ENCODE measurements at places on chromosomes 7 and 10.

DNA sequence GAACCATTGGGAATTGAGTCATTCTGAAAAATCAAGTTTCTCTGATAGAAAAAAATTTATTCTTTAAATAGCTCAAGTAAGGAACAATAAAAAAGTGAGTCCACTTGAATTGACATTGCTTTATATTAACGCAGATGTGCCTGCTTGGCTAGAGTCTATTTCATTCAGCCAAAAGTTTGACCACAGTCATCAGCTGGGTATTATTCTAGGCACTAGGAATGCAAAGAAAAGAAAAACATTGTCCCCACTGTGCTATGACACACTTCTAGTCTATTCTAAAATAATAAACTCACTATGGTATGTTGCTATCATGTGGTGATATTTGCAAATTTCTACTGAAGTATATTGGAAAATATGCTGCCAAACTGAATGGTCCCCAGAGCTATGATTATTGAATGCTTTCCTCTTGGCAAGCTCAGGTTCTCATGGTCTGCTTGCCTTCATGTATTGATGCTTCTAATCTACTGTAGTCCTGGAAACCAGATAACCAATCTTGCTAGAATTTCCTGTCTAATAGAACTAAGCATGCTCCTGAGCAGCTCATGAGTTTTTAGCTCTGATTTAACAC lies 8.3 kb downstream of the SFRP4 start:
- peak; percentile 91 for DNase-seq

- no peak for DNase-seq
Measured at GRCh38 chr10:73054286-73054685, 42.4 kb downstream of the P4HA1 start.

GRCh38 chr10:100330079-100330478 lies at the start of gene PKD2L1:
Gene PKD2L1, minus strand, starts transcription at chr10:100330228. Its CDS starts 125 bp downstream, at chr10:100330103.
- DNase-seq = no peak

GRCh38 chr7:69049326-69049725 lies 548.9 kb upstream of the AUTS2 start:
- DNase-seq = peak; percentile 53

- no peak for DNase-seq
Measured at GRCh38 chr10:61470740-61471139, 17.6 kb upstream of the TMEM26 start.

DNA sequence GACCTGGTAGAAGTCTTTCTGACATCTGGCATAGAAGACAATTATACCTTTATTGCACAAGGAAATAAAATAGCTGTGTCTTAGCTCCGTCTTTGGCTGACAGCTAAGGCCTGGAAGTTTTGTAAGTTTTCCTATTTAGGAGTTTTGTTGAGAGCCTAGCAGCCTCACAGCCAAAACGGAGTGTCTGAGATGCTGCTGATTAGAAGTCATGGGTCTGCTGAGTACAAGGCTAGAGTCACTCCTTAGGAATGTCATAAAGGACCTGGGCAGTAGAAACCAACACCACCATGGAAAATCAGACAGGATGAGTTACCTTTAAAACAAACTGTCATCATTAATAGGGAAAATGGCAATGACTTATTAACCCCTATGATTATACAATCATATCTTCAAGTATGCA lies 442.5 kb downstream of the KCNMA1 start:
- peak; percentile 97 for DNase-seq

- DNase-seq = no peak
Measured at GRCh38 chr7:28675429-28675828, 263.1 kb downstream of the CREB5 start.

GRCh38 chr7:45662540-45663166 lies 88.5 kb downstream of the ADCY1 start:
- DNase-seq = no peak

DNA sequence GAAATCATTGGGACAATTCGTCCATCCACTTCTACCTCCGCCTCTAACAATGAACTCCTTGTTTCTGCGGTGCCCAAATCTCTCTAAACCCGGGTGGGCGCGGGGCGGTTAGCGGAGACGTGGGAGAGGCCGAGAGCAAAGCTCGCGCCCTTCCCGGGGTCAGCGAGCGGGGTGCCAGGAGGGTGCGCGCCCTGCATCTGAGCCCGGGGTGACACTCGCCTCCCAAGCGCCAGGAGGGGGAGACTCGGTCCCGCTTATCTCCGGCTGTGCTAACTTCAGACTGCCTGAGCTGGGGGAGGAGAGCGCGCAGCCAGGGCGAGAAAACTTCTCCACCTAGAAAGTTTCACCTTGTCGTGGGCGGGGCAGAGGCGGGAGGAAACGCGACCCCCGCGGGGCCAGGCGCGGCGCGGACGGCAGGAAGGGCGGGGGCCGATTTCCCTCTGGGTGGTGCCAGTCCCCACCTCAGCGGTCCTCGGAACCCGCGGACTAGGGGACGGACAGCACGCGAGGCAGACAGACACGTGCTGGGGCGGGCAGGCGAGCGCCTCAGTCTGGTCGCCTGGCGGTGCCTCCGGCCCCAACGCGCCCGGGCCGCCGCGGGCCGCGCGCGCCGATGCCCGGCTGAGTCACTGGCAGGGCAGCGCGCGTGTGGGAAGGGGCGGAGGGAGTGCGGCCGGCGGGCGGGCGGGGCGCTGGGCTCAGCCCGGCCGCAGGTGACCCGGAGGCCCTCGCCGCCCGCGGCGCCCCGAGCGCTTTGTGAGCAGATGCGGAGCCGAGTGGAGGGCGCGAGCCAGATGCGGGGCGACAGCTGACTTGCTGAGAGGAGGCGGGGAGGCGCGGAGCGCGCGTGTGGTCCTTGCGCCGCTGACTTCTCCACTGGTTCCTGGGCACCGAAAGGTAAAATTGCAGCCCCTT lies at the start of gene MET:
Gene MET, plus strand, starts transcription at position 516 of the 915 bp plus-strand sequence. CDS start 26,889 bp downstream, outside the sequence.
- peak; percentile 82 for DNase-seq

DNA sequence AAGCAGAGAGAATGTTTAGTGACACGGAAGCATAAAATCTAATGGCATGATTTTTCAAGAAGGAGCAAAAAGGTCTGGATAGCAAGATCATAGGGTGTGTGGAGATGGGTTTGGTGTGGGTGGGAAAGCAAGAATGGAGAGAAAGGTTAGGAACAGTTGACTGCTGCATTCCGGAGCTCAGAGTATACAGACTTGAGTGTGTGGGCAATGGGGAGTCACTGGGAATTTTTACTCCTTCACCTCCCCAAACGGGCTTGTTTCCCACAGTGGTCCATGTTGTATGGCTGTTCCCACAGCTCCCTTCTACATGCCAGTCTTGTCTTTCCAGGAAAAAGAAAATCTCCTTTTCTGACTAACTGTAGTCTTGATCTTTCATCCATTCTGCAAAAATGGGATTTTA lies 122.1 kb downstream of the CDK6 start:
- DNase-seq = no peak

DNA sequence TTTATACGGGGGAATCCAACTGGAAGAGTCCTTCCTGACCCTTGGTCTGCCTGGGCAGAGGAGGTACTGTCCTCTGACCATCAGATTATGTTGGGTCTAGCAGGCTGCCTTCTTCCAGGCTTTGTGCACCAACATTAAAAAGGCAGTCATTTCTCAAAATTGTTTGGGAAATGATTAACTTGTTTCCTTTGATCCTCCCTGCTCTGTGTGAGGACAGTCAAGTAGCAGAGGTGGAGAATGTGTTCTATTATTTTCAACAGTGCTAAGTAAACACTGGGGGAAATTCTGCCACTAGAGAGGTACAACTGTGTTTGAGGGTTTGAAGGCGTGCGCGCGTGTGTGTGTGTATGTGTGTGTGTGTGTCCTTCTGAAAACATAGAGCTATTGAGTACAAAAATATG lies 20.6 kb downstream of the ACSL5 start:
- no peak for DNase-seq

DNA sequence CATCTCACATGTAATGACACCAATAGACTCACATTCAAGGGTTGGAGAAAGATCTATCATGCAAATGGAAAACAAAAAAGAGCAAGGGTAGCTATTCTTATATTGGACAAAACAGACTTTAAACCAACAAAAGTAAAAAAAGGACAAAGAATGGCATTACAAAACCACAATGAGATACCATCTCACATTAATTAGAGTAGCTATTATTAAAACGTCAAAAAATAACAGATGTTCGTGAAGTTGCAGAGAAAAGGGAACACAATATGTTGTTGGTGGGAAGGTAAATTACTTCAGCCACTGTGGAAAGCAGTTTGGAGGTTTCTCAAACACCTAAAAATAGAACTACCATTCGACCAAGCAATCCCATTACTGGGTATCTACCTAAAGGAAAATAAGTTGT lies 197.0 kb downstream of the SNX13 start:
- no peak for DNase-seq

- no peak for DNase-seq
Measured at GRCh38 chr10:85908462-85908861, 458.1 kb downstream of the GRID1 start.

DNA sequence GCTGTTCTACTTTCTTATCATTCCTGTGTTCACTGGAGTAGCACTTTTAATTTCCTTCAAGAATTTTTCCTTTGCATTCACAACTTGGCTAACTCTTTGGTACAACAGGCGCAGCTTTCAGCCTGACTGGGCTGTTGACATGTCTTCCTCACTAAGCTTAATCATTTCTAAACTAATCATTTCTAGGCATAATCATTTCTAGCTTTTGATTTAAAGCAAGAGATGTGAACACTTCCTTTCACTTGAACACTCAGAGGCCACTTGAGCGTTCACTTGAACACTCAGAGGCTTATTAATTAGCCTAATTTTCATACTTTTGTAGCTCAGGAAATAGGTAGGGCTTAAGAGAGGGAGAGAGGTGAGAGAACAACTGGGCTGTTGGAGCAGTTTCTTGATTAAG lies 15.9 kb downstream of the C10orf90 start:
- no peak for DNase-seq

- peak; percentile 43 for DNase-seq
Measured at GRCh38 chr10:3067118-3067858, at the start of gene PFKP. Gene PFKP, plus strand, starts transcription at chr10:3067548. Its CDS starts 48 bp downstream, at chr10:3067596.

- no peak for DNase-seq
Measured at GRCh38 chr7:94307399-94308048, 87.2 kb upstream of the COL1A2 start.
